Activated naive CD4-positive, alpha-beta T cell treated with anti-CD3 and anti-CD28 coated beads, Interleukin-2, amount 50 U/mL, for 72 hours (primary cell): ENCODE measurements at places on chromosomes 11 and 22.

GRCh38 chr11:61027141-61027840, 55.8 kb downstream of the CD6 start:
- peak; percentile 66 for DNase-seq

GRCh38 chr11:57983191-57983590, 40.5 kb upstream of the OR9Q1 start:
- no peak for DNase-seq

GRCh38 chr11:93340223-93340622, 9.7 kb downstream of the DEUP1 start:
- no peak for DNase-seq

DNA sequence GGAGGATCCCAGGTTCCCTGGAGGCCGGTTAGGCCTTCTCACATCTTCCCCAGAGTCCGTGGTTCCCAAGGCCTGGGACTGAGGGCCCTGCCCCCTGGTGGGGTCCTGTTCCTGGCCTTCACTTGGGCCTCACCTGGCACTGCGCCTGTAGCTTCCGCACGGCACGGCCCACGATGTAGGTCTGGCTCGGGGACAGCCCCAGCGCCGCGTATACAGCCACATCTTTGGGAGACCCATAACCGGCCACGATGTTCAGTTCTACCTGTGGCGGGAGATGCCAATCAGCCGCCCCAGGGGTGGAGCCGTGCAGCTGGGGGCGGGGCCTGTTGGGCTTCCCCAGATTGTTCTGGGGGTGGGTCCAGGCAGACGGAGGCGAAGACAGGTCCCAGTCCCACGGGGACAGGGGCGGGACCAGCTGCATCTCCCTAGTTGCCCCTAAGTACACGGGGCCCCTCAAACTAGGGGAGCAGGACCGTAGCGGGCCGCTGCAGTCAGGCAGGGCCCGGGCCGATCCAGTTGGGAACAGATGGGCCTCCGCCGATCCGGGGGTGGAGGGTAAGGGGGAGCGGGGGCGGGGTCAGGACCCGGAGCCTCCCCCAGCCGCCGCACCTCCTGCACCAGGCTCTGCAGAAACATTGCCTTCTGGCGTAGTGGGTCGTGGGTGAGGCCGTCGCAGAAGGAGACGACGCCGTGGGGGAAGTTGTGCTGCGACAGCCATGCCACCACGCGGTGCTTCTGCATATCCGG, 10.1 kb downstream of the AIP start:
- DNase-seq, result no peak

DNA sequence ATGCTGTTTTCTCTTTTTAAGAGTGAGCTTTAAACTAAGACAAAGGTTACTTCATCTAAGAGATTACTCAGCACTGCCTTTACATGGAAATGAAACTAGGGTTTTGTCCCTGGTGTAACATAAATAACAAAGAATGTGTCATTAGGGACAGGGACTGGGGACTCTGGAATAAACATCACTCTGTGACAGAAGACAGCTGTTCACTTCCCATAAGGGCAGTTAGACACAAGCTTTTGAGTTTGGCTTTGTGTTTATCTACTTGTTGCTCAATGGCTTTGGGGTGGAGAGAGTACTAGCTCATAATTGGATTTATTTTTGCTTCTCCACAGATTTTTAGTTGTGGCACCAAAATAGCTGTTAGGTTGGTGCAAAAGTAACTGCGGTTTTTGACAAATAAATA, 154.5 kb downstream of the OR4C45 start:
- DNase-seq, result no peak

- peak; percentile 2 for DNase-seq
These were observed 102.2 kb downstream of the MICAL3 start for GRCh38 chr22:17921871-17922821.

GRCh38 chr11:112570333-112570732, 309.7 kb upstream of the PLET1 start:
- DNase-seq, result no peak

DNA sequence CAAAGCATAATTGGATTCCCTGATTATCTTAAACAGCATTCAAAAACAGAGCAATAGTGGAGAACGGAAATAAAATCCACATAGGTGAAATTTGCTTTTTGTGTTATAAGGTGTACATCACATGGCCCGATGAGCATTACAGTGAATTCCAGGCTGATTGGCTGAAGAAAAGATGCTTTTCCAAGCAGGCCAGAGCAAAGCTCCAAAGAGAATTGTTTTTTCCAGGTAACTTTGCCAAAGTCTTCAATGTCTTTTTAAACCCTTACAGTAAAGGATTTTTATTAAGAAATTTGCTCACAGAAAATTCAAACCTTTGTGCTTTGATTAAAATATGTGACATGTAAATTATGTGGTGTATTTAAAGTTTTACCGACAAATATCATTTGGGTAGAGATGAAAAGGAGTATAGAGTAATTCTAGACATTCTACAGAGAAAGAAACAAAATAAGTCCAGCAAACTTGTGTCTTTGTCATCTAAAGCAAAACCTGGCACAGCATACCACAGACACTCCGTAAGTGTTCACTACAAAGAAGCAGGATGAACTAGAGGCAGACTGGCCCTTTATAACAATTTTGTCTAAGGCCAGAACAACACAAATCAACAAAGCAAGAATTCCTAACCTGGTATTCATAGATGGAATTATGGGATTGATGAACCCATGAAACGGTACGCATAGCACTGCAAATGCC, 16.6 kb downstream of the BBOX1 start:
- DNase-seq, result no peak

- no peak for DNase-seq
These were observed 9.8 kb downstream of the SPON1 start for GRCh38 chr11:13972043-13972910.

- no peak for DNase-seq
These were observed 431.9 kb downstream of the MIAT start for GRCh38 chr22:27089264-27089663.

DNA sequence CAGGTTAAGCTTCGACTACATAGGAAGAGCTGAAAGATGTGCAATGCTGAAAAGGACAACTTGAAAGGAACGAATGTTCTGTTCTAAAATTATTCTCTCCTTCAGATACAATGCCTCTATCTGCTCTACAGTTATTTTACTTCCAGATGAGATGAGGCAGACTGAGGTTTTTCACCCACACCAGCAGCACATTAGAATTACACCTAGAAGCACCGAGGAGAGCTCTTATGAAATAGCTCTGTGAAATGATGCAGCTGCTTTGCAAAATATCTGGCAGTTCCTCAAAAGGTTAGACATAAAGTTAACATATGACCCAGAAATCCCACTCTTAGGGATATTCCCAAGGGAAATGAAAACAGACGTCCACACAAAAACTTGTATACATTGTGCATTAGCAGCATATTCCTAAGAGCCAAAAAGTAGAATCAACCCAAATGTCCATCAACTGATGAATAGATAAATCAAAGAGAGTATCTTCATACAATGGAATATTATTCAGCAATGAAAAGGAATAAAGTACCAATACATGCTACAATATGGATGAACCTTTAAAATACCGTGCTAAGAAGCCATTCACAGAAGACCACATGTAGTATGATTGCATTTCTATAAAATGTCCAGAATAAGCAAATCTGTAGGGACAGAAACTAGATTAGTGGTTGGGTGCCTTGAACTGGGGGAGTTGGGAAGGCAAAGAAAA, 34.5 kb downstream of the WT1 start:
- DNase-seq, result no peak

- DNase-seq, result no peak
These were observed 67.5 kb upstream of the NECTIN1 start for GRCh38 chr11:119796363-119797060.

DNA sequence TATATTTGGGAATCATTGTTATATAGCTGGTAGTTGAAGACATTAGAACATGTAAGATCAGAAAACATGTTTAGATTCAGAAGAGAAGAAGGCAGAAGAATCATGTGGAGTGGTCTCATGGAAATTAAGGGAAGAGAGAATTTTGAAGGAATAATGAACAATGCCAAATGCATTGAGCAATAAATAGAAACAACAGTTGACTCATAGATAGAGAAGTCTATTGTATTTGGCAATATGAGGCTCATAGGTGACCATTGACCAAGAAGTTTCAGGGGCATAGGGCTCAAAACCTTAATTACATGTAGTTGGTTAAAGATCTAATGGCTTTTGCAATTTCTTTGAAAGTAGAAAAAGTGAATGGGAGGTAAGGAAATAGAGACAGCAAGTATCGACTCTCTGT, 123.9 kb downstream of the PAX6 start:
- no peak for DNase-seq

- peak; percentile 11 for DNase-seq
These were observed 120.1 kb upstream of the OR9Q1 start for GRCh38 chr11:57903441-57904123.

DNA sequence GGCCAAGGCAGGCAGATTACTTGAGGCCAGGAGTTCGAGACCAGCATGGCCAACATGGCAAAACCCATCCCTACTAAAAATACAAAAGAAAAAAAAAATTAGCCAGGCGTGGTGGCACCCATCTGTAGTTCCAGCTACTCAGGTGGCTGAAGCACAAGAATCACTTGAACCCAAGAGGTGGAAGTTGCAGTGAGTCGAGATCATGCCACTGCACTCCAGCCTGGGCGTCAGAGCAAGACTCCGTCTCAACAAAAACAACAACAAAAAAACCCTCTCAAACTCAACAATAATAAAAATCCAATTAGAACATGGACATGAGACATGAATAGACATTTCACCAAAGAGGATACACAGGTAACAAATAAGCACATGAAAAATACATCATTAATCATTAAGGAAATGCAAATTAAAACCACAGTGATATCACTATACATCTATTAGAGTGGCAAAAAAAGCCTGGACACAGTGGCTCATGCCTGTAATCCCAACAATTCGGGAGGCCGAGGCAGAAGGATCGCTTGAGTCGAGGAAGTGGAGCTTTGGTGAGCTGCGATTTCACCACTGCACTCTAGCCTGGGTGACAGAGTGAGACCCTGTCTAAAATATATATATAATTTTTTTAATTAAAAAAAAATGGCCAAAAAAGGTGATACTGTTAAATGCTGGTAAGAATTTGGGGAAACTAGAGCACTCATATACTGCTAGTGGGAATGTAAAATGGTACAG, 12.7 kb upstream of the SEPTIN5 start:
- no peak for DNase-seq

- no peak for DNase-seq
These were observed 453.4 kb downstream of the TBC1D22A start for GRCh38 chr22:47215851-47216250.

- no peak for DNase-seq
These were observed 4.9 kb upstream of the NUDT8 start for GRCh38 chr11:67634366-67635230.

- no peak for DNase-seq
These were observed 37.9 kb downstream of the TST start for GRCh38 chr22:36981247-36981775.

- DNase-seq, result peak; percentile 28
These were observed 31.0 kb downstream of the TMPRSS5 start for GRCh38 chr11:113675003-113675561.

GRCh38 chr22:49345896-49346295, 481.8 kb downstream of the BRD1 start:
- no peak for DNase-seq

GRCh38 chr11:36193721-36194120, 95.5 kb downstream of the COMMD9 start:
- no peak for DNase-seq

DNA sequence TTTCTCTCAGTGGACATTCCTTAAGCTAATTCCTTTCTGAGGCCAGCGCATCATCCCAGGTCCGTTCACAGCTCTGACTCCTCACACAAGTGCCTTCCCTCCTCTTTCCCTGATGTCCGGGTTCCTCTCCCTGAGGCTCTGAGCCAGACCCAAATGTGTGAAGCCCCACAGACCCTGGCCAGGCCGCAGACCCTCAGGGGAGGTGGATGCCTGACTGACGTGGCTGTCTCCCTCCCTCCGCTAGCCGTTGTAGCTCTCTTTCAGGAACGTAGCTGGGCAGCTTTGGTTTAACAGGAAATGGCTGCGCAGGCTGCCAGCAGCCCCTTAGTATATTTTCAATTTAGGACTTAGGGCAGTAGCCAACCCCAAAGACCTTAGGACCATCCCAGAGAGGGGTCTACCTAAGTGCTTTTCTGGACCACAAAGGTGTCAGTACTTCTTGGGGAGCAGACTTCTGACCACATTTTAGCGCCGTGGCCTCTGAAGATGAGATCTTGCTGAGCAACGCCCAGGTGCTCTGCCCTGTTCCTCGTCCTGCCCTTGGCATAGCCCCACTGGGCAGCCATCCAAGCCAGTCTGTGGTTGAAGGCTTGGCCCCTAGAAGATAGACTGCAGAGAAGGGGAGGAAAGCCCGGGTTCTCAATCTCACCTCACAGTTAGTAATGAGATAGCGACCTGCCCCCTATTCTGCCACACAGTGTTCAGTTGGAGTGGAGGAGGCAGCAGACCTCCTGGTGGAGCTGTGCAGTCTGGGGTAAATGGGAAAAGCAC, 27.0 kb downstream of the MYBPC3 start:
- no peak for DNase-seq

GRCh38 chr11:61815790-61816735, 740 bp downstream of the FADS1 start:
- peak; percentile 65 for DNase-seq

DNA sequence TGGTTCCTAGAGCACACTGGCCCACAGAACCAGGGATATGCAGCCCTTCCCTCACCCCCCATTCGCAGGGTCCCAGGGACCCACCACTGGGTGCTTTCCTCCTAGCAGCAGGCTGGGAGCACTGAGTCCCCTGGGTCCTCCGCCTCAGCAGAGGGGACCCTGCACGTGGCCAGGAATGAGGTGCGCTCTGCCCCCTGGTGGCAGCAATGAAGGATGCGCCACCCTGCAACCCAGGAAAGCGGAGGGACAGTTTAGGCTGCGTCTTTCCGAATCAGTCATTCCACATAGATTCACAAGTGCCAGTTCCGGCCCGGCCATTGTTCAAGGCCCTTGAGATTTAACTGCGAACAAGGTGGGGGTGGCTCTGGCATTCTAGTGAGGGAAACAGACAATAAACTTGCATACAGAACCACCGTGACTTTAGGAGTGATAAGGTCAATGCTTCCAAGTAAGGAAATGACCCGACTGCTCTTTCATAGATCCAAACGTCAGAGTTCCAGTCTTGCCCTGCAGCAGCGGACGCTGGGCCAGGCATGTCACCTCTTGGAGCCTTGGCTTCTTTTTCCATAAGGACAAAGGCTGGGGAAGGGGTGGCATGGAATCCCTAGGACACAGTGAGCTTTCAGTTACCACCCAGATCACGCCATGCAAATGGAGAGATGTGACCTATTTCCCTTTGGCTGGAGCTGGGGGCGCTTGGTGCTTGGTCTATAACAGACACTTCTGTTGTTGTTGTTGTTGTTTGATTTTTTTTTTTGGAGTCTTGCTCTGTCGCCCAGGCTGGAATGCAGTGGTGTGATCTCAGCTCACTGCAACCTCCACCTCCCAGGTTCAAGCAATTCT, 7.7 kb downstream of the RIN1 start:
- peak; percentile 89 for DNase-seq

- DNase-seq, result no peak
These were observed 43.2 kb downstream of the LMO1 start for GRCh38 chr11:8220261-8221045.

DNA sequence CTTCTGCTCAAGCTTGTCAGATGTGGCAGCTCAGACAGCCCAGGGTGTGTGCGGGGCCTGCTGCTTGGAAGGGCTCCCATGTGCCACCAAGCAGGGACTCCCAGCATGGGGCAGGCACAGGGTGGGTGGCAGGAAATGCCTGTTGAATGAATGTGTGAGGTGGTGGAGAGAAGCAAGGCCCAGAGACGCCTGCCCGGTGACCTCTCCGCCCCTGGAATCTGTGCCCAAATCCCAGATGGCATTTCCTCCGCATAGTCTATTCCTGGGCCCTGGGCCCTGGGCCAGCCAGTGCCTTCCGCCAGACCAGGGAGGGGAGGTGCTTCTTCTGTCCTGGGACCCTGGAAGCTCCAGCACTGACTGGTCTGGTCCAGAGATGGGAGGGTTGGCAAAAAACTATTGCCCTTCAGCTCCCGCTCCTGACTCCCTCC, 3.7 kb downstream of the CST6 start:
- no peak for DNase-seq

- DNase-seq, result peak; percentile 66
These were observed 80.0 kb upstream of the PPARA start for GRCh38 chr22:46070215-46070802.
